ENCODE measurements at places on chromosomes 12 and 14.

DNA sequence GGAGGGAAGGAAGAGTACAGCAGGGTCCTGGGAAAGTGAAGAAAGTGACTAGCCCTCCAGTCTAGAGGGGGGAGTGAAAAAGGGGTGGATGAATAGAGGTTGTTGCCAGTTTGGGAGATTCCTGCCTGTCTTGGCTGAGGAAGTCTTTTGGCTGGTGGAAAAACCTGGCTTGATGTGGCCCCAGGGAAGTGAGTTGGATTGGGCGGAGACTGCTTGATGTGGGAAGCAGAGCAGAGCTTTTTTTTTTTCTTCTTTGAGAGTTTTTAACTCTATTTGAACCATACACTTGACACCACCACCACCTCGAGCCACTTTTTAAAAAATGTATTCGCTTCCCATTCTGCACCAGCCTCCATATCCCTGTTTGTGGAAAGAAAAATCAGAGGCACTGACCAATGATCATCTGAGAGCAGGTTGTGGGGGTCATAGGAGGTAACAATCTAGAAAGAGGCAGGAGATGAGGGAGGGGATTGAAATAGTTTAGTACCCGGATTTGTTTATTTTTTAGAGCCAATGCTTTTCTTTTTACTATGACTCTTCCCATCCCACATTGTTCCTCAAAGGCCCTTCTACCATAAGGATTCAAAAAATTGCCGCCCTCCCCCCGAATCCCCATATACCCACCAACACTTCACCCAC is 690 bp upstream of the DTX3 start:
- peak; percentile 61 for DNase-seq

GRCh38 chr12:98420461-98420860 is 94.9 kb upstream of the TMPO start:
- DNase-seq = no peak

DNA sequence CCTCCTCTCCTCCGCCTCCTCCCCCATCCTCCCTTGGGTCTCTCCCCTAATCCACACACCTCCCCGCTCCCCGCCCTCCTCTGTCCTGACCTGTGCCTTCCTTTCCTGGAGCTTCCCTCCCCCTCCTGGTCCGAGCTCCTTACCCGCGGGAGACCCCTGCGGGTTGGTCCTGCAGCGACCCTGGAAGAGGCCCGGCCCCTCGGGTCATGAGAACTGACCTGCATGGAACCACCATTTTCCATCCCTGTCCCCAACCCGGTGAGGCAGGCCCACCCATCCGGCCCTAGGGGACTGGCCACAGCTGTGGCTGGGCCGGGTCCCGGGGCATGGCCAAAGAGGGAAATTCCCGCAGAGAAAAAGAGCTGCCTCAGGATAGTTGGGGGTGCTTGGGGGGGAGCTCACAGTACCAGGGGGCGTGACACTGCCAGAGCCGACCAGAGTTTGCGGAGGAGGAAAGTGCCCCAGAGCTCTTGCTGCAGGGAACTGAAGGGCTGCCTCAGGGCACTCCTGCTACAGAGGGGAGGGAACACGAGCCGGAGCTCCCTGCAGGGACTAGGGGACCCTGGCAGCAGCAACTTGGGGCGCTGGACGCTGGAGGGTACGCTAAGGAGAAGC is 613 bp downstream of the ARHGEF40 start:
- no peak for DNase-seq

DNA sequence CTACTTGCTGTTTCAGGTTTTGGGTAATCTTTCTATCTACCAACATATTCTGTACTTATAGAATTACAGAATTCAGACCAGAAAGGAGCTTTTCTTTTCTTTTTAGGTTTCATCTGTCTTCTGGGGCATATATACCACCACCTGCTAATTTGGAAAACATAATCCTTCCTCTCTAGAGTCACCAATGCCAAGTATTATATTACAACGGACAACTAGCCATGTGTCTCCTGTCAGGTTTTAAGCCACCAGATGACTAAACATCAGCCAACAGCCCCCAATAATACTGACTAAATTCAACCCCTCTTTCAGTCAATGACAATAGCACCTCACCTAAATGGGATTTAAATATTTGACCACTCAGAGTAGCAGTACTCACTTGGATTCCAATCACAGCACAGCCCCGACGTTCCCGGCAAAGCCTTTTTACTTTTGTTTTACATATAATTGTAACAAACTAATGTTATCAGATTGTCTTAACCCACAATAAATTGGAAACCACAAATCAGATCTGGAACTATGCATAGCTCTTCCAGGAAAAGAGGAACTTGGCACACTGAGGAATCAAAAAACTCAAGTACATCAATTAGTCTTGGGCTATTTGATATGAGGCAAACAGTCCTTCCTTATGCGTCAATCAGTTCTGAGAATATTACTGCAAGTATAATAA is 13.5 kb downstream of the SLC11A2 start:
- DNase-seq = no peak

DNA sequence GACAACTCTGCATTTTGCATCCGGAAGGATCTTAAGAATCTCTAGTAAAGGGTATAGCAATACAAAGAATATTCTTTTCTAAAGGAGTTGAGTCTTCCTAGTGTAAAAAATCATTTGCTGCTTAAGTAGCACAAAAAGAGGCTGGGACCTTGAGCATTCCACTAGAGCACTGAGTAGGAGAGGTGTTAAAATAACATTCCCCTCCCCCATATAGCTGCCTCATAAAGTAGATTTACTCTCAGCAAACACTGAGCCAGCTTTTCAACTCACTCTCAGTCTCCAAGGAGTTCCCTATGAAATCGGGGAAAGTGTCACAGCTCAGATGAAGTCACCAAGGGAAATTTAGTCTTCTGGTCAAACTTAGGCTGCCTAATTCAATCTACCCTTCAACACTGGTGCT is 592.7 kb downstream of the ETNK1 start:
- no peak for DNase-seq

DNA sequence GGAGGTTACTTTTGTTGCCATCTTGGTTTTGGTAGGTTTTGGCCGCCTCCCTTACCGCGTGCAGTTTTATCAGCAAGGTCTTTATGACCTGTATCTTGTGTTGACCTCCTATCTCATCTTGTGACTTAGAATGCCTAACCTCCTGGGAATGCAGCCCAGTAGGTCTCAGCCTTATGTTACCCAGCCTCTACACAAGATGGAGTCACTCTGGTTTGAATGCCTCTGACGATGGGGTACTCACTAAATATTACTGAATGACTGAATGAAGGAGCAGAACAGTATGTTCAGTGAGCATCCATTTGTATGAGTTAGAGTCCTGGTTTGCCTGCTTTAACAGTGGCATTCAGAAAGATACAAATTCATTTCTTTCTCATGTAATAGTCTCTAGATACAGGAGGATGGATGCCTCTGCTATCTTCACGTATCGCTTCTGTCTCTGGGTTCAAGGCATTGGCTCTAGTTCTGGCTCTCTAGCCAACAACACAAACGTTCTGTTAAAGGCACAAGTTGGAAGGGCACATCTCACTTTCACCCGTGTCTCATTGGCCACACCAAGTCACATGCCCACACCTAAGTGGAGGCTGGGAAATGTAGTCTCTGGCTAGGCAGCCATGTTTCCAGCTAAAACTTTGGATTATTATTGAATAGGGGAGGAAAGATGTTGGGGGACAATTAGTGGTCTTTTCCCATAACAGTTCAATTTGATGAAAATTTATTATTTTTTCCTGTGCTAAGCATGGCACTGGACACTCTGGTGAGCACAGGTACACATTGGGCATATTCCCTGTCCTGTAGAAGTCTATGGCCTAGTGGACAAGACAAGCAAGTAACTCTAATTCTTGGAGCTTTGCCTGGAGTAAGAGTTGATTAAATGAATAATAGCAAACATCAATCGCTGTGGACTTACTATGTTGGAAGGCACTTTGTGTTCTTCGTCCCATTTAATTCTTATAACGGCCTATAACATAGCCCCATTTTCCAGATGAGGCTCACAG is 75.2 kb upstream of the RPH3A start:
- peak; percentile 70 for DNase-seq

GRCh38 chr12:93982771-93983315 is 165.5 kb upstream of the PLXNC1 start:
- DNase-seq = no peak

- DNase-seq = peak; percentile 87
Observed at GRCh38 chr14:103206836-103207387, 83.7 kb downstream of the TNFAIP2 start.

DNA sequence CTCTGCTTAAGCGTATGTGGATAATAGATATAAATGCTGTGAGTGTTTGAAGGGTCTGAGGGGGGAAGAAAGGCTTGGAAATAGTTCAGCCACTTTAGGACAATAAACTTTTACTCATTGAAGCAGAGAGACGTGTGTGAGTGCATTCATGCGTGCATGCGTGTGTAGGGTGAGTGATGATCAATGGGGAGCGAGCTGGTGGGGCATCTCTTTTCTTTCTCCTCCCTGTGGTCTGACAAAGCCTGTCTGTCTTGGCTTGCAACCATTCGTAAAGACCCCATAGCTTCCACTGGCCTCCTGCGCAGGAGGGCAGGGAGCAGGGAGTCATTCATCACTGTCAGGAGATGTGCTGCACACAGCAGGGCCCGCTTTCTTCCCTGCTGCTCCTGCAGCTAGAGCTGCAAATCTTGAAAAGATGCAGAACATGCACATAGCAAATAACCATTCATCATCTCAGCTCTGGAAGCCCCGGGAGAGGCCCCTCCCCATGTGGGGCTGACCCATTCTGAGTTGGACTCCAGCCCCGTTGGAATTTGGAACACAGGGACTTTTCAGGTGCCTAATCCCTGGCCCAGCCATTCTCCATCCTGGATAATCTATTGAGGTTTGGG is 223.2 kb downstream of the PPM1H start:
- DNase-seq = no peak

GRCh38 chr12:82810568-82810967 is 123.9 kb downstream of the TMTC2 start:
- no peak for DNase-seq

GRCh38 chr12:58593557-58594304 is 326.6 kb downstream of the LRIG3 start:
- no peak for DNase-seq

DNA sequence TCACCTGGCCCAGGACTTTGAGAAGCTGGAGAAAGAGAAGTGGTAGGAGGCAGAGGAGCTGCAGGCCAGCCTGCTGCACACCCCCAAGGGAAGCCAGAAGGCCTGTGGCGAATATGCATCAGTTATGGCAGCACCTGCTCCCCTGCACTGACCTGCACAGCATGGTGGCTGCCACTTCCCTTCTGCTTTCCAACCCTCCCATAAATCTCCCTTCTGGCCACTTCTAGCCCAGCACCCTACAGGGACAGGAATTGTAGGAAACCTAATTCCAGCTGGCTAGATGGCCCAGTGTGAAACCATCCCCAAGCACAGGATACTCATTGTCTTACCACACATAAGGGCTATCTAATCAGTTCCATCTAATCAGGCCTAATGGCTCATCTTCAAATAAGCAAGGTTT is 136.3 kb downstream of the TBX3 start:
- DNase-seq = no peak

DNA sequence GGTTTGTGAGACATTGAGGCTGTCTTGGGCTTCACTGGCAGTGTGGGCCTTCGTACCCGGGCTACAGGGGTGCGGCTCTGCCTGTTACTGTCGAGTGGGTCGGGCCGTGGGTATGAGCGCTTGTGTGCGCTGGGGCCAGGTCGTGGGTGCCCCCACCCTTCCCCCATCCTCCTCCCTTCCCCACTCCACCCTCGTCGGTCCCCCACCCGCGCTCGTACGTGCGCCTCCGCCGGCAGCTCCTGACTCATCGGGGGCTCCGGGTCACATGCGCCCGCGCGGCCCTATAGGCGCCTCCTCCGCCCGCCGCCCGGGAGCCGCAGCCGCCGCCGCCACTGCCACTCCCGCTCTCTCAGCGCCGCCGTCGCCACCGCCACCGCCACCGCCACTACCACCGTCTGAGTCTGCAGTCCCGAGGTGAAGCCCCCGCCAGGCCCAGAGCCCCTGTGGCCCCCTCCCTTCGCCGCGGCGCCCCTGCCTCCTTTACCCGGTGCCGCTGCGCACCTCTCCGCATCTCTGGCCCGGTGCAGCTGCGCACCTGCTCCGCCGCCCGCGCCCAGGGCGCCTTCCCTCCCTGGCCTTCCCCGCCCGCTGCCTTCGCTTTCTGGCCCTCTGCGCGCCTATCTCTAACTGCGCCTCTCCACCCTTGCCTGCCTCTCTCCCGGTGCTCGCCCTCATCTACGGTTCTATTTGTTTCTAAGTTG is at the start of gene ENO2:
Gene ENO2, plus strand, starts transcription at position 335 of the 701 bp plus-strand sequence. CDS start 1,253 bp downstream, outside the sequence.
- no peak for DNase-seq

DNA sequence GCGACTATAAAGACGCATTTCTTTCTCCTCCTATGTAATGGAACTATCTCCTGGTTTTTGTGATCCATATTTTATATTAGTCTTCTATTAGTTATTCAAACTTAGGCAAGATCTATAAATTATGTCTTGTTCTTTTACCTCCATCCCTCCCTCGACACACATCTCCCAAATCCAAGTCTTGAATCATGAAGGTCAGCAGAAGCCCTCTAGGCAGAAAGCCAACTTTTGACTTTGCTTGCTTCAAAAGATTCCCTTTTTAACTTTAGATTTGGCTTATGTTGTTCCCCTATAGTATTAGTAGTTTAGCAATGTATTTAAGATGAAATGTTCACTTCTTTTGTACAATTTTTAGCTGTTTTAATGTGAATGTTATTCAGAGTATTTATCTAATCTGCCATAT is 689.8 kb downstream of the SLC6A15 start:
- no peak for DNase-seq

- DNase-seq = peak; percentile 41
Observed at GRCh38 chr12:72264548-72265175, 7.5 kb upstream of the TRHDE start.

- DNase-seq = no peak
Observed at GRCh38 chr12:17609153-17609552, 480.8 kb downstream of the RERGL start.

DNA sequence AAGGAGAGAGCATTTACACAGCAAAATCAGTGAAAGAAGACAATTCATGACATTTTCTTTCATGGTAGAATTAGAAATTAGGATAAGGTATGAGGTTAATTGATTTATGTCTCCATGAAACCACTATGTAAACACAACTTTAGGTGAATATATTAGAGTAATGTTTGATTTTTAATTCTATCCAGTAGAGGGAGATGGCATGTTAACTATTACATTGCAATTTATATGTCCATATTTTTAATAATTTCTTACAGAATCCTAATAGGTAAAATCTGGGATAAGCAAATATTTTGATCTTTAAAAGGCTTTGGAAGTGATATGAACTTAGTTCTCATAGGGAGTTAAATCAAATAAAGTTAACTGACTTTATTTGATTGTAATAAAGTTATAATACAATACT is 373.4 kb upstream of the PDE3A start:
- no peak for DNase-seq

Data from T47D (cell line).